ENCODE measurements at places on chromosomes 2 and 18.

DNA sequence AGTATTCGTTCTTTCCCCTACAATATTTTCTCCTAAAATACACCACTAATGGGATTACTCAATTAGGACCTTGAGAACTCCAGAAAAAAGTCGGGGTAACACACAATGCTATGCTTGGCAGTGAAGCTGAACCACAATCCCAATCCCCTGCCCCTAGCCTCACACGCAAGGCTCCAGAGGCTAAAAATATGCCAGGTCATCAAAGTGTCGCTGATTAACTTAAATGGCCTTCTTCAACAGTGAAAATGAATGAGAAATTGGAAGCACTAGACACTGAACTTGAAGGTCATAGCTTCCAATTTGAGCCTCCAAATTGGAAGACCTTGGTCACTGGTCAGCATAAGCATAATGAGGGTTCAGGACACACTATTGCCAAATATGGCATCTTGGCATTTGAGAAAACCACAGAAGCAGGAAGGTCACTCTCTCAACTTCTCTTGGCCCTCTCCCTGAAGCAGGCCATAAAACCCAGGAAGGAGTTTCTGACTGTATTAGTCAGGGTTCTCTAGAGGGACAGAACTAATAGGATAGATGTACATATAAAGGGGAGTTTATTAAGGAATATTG lies 86.0 kb upstream of the SATB2 start:
- no peak for DNase-seq

GRCh38 chr2:60484133-60484645 lies 69.3 kb downstream of the BCL11A start:
- no peak for DNase-seq

GRCh38 chr2:47177043-47177565 lies 22.0 kb upstream of the STPG4 start:
- no peak for DNase-seq

DNA sequence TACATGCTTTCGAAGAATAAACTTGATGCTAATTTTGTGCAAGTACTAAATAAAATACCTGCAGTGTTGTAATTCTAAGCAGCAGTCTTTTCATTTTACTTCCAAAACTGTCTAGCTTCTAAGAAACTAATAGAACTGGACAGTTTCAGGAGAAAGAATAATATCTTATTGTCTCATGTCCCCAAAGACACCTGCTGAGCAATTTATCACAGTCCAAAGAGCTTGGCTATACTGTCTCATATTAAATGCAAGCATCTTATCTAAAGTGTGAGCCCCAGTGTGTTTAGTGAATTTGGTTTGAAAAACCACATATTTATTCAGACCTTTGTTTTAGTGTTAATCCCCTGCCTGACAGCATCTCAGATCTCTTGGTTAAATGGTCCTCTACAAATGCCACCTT lies 374.3 kb downstream of the TMX3 start:
- DNase-seq, result no peak

DNA sequence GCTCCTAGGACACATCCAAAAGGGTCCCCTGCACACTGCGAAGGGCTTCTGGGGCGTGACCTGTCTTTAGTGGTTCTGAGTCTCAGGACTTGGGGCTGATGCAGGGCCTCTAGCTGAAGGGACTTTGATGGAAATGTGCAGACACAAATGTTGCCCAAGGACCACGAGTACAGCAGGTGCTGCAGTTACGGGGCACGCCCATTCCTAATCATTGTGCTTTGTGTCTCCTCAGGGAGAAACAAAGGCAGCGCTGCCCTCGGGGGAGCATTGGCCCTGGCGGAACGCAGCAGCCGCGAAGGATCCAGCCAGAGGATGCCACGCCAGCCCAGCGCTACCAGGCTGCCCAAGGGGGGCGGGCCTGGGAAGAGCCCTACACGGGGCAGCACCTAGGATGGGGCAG lies 8.0 kb downstream of the TUBA3E start:
- DNase-seq, result no peak

DNA sequence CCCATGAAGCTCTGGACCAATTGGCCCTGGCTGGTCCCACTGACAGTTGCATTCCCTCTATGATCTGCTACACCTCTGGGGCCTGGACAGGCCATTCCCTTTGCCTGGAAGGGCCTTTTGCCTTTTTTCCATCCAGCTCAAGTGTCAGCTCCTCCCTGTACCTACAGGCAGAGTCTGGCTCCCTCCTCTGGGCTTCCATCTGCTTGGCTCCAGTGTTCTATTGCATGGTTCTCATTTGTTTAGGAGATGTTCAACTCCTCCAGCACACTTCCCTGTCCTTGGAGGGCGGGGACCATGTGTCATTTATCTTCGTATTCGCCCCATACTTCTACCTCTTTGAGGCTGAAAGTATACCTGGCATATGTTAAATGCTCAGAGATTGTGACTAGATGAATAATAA lies 61.1 kb downstream of the PRKCE start:
- DNase-seq, result peak; percentile 26

- no peak for DNase-seq
Observed at GRCh38 chr2:231399853-231400680, 4.6 kb downstream of the B3GNT7 start.

GRCh38 chr2:241573741-241574140 lies 15.2 kb downstream of the BOK start:
- no peak for DNase-seq

- DNase-seq, result no peak
Observed at GRCh38 chr18:58307441-58307840, 263.4 kb downstream of the NEDD4L start.

DNA sequence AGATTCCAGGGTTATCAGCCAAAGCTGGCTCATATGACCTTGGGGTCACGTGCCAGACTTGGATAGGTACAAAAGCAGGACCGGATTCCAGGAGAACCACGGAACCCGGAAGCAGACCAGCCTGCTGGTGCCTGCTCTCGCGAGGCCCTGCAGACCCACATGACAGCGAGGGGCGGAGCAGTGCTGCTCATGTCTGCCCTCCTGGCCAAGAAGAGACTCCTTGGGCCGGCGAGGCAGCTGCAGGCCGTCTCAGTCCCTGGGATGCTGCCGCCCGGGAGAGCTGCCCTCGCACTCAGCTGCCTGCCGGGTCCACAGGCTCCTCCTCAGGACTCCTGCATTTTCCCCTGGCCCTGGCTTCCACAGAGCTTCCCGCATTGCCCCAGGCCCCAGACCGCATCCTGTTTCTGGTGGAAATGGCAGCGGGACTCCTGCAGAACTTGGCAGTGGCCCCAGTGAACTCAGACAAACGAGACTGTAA lies 739.5 kb downstream of the SOCS6 start:
- DNase-seq, result no peak

DNA sequence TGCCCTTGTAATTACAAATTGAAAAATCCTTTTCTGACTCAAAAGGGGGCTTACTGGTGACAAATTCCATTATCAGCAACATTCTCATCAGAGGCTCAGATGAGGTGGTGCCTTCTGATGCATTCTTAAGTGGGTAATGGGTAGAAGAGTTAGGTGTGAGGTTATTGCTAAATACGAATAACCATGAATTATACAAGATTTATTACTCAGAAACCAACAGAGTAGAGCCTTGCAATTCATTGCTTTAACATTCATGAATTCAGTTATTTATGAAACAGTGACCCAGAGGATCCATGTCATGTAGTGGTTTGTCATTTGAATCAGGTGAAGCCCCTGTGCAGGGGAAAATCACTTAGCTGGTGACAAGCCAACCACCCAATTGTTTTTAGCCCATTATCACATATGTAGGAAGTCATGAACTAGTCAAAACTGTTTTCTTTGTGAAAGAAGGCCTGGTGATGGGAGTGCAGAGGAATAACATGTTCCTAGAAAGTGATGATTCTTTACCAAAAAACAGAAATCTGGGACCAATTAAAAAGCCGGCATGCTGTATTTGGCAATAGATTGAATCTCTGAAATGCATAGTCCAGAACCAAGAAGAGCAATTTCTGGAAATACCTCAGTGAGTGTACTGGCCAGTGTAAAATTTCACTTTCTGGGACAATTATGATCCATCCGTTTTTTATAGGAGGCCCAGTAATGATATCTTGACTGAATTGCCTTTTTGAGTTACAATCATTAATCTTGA lies 70.2 kb downstream of the CRIM1 start:
- DNase-seq, result no peak

GRCh38 chr18:8942909-8943545 lies 159.5 kb upstream of the NDUFV2 start:
- DNase-seq, result no peak

DNA sequence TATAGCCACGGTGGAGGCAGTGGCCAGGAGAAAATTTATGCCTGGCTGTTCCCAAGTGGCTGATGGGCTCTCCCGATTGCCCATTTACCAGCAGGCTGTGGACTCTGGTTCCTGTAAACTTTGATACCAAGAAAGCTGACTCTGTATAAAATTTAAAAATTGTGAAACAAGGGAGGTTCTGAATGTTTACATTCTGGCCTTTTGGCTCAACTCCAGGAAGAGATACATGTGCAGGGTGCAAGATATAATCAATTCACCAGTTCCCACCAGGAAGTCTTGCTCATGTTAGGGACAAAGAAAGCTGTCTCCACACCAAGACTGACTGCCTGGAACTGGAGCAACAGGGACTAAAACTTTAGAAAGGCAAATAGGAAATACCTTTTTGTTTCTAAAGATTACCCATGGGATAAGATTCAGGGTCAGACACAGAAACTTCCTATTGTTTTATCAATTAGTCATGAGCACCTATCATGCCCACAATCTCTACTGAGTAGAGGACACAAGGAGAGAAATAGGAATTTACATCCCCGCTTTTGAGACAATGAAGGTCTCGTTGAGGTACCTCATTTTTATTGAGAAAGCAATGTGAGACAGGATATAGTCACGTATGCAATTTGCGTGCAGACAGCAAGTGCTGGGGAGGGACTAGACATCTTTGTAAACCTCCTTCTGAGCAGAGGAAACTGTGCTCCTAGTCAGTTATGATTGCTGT lies 123.5 kb downstream of the LIPG start:
- DNase-seq, result no peak

GRCh38 chr18:23740105-23740830 lies 51.0 kb downstream of the LAMA3 start:
- peak; percentile 40 for DNase-seq

DNA sequence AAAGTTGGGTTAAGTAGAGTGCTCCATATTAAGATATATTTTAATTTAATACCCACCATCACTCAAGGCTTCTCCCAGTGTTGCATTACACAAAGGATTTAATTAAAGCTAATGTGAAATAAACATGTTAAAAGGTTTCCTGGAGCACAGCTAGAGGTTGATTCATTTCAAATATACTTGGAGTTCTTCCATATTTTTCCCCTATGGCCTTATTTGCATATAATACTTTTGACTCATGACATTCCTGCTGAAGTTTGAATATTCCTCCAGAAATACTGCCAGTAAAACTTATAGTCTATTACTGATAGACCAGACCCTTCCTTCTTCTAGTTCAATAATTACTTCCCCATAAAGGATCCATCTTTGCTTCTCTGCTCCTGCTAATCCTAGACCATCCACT lies 227.5 kb downstream of the GULP1 start:
- DNase-seq, result no peak

DNA sequence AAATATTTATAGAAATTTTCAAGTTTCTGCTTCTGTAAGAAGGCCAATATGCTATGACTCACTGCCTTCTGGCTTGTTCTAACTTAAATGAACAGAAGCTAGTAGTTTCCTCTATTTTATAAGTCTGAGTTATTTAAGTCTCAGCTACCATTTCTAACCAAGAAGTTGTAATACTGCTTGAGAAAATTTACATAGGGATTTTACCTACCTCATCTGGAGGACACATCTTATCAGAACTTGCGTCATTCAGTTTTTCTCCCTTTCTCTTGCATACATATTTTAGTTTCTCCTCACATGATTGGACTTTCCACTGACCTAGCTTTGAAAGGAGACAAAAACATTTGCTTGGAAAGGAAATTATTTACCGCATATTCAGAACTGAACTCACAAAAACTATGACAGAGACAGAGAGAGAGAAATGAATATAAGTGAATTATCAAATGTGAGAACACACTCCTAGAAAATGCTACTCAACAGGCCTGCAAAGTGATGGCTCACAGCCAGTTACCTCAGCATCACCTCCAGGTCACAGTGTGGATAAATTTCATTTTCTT lies 81.1 kb upstream of the CD302 start:
- DNase-seq, result no peak

DNA sequence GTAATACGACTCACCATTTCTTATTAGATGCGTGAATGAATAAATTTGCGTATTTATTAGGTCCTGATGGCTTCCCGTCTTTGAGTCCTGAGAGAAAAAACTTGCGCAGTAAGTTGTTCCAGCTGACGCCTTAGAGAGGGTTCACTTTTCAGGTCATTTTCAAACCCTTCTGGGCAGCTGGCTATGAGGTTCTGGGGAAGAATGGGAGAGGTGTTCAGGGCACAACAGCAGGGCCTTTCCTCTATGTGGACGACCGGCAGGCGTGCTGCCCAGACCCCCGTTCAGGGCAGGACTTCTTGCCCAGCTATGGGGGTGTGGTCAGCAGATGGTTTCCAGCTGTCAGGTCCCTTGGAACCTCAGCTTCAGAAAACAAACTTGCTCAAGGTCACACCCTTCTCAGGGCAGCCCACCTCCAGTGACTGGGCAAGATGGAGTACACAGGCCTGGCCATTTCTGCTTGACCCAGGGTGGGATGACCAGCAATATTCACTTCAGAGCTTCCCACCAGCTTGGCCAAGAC lies 61.1 kb upstream of the TNP1 start:
- no peak for DNase-seq

DNA sequence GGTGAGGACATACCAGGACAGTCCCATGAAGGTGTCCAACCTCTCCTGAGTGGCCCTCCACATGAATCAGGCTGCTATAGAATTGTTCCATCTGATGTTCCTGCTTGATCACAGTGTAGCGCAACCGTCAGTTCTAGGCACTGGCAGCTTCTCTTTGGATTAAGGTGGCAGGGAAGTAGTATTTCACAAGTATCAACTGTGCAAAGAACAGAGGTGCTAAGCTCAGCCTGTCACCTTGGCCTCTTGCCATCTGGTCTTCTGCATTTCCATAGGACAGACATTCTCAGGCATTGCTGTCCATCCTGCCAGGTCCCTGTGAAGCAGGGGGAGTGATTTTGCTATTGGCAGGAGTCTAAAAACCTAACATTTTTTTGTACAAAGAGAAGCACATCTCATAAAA lies 182.2 kb upstream of the EPAS1 start:
- no peak for DNase-seq

DNA sequence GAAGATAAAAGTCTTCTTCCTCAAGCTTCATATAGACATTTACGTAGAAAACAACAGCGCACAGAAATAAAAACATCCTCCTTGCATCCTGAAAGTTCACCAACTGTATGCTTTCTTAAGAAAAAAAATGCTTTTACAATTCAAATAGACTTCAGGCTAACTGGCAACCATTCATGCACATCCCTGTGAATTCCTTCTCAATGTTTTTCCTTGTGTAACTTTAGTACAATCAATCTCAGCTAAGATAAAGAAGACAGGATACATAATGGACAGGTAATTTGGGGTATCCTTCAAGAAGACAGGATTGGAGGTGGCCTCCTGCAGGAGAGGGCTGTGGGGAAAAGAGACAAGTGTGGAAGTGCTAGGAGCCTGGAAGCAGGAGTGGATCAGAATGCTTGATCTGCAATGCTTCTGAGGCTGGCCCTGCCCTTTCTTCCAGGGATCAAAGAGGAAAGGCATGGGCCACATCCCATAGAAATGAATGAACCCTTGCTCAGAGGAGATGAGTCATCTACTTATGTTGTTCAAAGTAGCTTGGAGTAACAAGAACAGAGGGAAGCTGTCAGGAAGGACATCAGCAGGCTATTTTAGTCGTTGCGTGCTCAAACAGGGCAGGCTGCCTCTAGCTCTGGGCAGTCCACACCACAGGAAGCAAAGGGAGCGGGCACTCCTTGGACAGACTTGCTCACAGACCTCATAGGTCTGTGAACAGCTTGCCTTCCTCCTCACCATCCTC lies 126.6 kb downstream of the TMEM131 start:
- DNase-seq, result peak; percentile 39

GRCh38 chr2:51079945-51080344 lies 48.0 kb upstream of the NRXN1 start:
- no peak for DNase-seq

Data from transverse colon (tissue), 4 donors.